ENCODE measurements at places on chromosomes 7 and 10. TPM values are rescaled to one million over a fixed set of nuclear protein-coding genes. Genes with fewer than 3 reads are reported as not detected.
A peak's percentile ranks its signal among the peaks of the same experiment; 100 is the strongest.

The ELFN1 gene
- 0.12 TPM for total RNA-seq

- no peak for DNase-seq
Observed at GRCh38 chr10:83945982-83946718, 193.2 kb upstream of the GHITM start.

DNA sequence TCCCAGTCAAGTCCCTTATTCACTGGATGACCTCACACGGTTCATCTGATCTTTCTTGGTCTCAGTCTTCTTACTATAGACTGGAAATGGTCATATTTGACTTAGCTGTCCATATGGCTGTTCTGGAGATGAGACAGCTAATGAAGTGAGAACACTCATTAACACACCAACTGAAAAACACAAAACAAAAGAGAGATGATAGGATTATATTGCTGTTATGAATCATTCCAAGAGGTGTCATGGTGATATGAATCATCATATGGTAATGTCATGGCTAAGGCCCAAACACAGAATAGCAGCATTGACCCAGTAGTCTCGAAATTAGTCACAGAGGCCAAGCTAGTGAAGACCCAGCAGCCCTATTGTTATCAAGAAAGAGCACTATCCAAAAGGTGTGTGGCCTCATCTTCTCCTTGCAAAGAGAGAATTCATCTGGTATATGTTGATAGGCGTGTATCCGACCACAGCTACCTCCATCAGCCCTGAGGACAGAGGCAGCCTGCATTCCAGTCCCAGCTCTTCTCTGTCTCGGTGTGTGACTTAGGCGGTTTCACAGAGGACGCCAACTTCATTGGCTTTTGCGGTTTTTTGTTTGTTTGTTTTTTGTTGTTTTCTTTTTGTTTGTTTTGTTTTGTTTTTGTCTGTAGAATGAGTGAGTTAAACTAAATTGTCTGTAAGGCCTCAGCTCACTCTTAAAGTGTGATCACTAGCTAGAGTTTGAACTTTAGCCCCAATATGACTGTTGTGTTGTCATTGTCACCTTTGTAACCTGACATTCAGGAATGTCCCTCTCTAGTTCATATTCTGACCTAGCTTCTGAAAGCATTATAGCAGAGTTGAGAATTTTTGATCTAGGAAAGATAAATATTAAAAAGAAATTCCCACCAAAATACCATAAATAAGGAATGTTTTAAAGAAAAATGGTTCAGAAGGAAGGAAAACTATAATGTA lies 97.4 kb upstream of the PDCD4 start:
- peak; percentile 69 for DNase-seq

DNA sequence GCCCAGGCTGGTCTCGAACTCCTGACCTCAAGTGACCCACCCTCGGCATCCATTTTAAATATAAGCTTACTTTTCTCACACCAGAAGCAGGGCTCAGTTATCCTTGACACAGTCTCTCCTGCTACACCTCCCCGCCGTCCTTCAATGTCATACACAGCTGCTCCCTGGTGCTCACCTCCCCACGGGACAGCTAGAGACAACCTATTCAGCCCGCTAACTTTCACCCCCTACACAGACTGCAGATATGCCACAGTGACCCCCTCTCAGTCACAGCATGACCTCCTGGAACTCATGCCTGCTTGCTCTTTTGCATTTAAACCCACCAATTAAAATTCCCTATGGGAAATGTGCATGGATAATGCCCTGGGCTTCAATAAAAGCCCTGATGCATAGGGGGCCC lies 44.2 kb upstream of the KCNMA1 start:
- no peak for DNase-seq

The DNAAF5 gene
- 26.8 TPM for total RNA-seq

GRCh38 chr10:60549686-60550085 lies 160.0 kb upstream of the ANK3 start:
- no peak for DNase-seq

- no peak for DNase-seq
Observed at GRCh38 chr10:5094265-5095205, at the start of gene AKR1C3. TSS of gene AKR1C3 (plus strand) at chr10:5094414. CDS start at chr10:5094445, 31 bp downstream.

GRCh38 chr7:44077061-44077460 lies 5.3 kb downstream of the POLM start:
- DNase-seq, result no peak

DNA sequence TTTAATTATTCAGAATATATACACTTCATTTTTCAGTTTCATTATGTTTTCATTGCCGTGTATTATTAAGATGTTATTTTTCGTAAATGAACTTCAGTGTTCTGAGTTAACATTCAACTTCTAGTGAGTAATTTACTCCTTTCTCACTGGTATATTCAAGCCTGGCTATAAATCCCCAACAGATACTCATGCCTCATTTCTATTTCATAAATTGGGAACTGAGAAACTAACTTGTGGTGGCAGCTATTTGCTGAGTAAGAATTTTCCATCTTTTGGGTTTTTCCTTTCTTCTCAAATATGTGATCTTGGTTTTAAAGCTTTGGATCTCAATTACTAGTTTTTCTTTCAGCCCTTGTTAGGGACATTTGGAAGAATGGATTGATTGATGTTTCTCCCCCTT lies 281.1 kb downstream of the CDK14 start:
- DNase-seq, result no peak

DNA sequence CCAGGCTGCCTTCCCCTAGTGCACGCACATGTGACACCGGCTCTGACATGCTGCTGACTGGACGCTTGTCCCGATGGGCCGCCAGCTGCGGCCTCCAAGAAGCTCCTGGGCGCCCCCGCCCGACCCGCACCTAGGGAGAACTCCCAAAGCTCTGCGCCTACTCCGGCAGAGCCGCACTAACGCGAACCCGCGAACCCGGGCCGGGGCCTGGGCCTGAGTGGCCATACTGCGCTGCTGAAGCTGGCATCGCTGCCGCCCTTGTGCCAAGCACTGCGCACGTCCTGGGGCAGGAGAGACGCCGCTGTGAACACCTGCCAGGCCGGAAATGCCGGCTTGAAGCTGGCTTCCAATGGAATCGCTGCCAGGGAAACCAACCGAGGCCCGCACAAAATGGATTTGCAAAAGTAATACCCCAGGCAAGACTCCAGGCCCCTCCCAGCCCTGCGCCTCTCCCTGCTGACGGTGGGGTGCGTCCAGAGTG lies 85.1 kb downstream of the WASHC2A start:
- DNase-seq, result no peak

The COL26A1 gene
- not detected for total RNA-seq

- DNase-seq, result no peak
Observed at GRCh38 chr7:133748443-133749407, 378.4 kb upstream of the LRGUK start.

DNA sequence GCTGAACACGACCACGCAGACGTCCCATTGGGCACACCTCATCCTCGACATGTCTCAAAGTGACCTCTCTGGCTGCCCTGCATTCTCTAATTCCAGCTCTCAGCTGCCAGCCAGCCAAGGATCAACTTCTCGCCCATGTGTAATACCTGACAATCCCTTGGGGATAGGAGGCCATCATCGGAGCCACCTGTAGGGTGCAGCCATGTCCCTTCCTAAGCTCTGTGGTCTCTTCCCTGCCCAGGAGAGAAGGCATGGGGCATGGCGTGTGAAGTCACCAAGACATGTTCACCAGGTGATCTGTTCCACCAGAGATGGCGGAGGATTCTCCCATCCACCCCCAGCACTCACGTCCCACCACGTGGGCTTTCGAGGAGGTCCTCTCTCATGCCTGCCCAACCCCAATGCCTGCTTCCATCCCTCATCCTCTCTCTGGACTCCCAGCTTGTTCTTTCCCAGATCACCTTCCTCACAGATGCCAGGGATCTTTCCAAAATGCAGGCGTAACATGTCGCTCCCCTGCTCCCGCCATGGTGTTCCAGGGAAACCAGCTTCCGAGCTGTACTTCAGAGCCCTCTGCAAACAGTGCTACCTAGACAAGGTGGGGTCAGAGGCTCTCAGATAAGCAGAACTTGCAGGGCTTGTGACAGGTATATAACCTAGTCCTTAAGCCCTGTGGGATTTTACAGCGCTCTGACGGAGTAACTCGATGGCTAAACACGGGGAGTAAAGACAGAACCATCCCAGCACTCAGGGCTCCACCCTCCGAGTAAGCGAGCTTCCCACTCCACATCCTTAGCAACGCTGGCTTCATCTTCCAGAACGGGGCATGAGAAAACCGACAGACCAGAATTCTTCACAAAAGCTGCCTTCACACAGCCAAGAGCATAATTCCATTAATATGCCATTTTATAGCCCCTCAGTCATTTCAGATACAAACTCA lies 41.1 kb downstream of the BRI3 start:
- no peak for DNase-seq

The MBL2 gene
- not detected for total RNA-seq

DNA sequence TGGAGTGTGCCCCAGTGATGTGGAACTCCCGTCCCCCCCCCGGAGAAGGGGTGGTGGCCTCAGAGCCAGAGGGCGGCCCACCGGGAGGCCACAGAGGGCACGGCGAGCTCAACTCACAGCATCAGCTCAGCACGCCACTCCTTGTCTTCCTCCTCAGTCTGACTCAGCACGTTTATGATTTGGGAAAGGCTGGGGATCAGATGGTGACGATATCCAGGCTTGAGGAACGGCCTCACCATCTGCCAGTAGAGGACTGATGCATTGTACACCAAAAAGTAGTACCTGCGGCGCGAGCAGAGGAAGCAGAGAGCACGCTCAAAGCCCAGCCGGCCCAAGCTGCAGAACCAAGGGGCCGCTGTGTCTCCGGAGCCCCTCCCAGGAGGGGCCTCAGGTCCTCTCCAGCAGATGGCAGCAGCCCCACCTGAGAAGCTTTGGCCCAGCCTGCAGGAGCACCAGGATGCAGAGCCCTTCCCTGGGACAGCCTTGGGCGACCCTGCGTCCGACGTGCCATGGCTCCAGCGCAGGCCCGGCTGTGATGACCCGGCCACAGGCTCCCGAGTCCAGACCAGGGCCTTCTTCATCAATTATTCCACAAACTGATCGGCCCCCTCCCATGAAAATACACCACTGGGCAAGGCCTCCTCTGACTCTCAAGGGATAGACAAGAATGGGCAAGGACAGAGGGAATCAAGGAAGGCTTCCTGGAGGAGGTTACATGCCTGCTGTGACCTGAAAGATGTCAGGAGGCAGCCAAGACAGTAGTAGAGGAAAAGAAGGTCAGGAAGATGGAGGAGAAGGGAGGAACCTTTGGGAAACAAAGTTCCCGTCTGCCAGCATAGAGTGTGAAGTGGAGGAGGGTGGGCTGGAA lies 3.7 kb downstream of the CFAP46 start:
- DNase-seq, result peak; percentile 37

DNA sequence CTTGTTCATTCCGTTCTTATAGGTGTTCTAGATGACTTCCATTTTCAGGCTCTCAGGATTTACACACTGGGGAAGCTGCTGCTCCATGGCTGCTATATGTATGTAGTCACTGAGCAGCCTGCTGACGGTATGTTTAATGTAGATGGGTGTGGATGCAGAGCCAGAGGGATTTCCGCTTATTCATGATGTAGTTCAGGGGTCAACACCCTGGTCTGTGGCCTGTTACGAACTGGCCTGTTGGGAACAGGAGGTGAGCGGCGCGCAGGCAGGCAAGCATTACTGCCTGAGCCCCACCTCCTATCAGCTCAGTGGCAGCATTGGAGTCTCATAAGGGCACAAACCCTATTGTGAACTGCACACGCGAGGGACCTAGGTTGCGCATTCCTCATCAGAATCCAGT lies 33.9 kb downstream of the DNAJB6 start:
- no peak for DNase-seq

DNA sequence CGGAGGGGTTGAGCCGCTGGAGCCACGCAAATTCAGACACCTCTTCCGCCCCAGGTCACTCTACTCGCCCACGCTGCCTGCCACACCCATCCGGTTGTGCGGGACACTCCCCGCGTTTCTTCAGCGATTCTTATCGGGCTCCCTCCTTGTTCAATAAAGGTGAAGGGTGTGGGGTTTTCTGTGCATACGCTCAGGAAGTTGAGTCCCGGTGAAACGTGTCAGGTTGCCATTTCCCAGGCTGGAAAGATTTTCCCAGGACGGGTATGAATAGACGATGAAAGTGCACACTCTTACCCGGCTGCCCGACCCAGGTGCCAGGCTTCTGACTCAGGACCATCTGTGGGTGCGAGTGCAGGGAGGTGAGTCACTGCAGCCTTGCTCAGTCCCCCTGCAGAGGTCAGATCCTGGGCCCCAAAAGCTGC lies 22.0 kb downstream of the KLF6 start:
- DNase-seq, result peak; percentile 65

GRCh38 chr10:131350660-131351059 lies 39.1 kb upstream of the TCERG1L start:
- no peak for DNase-seq

DNA sequence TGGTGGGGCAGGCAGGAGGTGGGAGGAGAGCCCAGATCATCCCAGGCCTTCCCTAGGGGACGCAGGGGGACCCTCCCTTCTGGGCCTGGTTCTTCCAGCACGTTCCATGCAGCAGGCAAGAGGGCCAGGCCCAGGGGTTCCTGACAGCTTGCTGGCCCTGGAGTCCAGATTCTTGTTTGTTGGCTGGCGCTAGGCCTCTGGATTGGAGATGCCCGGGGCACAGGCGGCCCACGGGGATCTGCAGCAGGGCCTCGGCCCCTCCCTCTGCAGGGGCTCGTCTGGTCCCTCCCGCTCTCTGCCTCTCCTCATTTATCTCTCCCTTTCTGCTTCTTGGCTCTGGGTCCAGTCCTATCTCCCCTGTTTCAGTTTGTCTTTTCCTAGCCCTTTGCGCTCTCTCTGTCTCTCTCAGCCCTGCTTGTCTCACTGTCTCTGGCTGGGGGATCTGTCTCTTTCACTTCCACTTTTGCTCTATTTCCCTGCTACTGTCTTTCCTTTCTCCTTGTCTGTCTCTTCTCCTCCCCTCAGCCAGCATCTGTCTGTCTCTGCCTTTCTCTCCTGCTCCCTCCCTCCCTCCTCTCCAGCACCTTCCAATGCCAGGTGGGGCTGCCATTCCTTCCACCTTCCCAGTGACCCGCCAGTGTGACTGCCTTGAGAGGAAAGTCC lies 1.1 kb upstream of the AQP1 start:
- no peak for DNase-seq

- no peak for DNase-seq
Observed at GRCh38 chr7:4123823-4124222, 558.3 kb upstream of the FOXK1 start.

DNA sequence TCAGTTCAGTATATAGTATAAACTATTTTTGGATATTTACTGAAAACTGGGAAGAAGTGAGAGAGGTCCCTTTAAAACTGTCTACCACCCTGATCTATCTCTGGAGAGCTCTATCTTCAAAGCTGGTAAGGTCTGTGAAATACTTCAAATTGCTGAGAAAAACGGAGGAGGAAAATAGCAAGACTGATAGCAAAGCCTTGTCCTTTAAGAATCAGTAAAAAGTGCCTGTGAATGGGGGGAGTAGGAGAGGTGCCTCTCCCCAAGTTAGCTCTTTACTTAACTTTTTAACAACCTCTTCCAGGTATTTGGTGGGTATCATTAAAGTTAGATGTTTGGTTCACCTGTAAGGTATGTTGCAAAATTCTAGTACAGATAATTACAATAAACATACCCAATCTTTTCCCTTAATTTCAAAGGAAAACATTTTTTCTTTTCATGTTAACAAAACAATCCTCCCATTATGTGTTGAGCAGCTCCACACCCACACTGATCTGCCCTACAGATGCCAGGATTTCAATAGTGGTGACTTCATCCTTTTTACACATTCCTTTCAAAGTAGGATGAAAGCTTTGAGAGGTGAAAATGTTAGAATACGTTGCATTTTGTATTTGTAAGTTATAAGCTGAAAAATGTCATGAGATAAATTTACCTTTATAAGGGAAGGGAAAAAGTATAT lies 149.2 kb downstream of the CRPPA start:
- no peak for DNase-seq

- DNase-seq, result no peak
Observed at GRCh38 chr10:128687408-128687807, 561.2 kb upstream of the MKI67 start.

The PIP4K2A gene
- 107 TPM for total RNA-seq

Measured in activated CD4-positive, alpha-beta memory T cell treated with anti-CD3 and anti-CD28 coated beads for 36 hours (primary cell).